Activated CD8-positive, alpha-beta memory T cell treated with anti-CD3 and anti-CD28 coated beads, Interleukin-2, amount 10 ng/mL, durations not matched to agents 7 days and 5 days (primary cell): ENCODE measurements at places on chromosomes 2 and 18. TPM values are rescaled to one million over a fixed set of nuclear protein-coding genes. Genes with fewer than 3 reads are reported as not detected.

ALPG gene
- not detected for total RNA-seq

- no peaks in the 10 kb centered on the region for H3K4me1 ChIP-seq
- peaks cover 7% of the 10 kb centered on the region for H3K27me3 ChIP-seq
- DNase-seq, result no peak
- H3K27ac ChIP-seq, result no peak overlapping the region
- no peaks in the 10 kb centered on the region for H3K36me3 ChIP-seq
- no peak overlapping the region for H3K4me3 ChIP-seq
Observed at GRCh38 chr2:206452242-206452641, 8.9 kb downstream of the ADAM23 start.

DNA sequence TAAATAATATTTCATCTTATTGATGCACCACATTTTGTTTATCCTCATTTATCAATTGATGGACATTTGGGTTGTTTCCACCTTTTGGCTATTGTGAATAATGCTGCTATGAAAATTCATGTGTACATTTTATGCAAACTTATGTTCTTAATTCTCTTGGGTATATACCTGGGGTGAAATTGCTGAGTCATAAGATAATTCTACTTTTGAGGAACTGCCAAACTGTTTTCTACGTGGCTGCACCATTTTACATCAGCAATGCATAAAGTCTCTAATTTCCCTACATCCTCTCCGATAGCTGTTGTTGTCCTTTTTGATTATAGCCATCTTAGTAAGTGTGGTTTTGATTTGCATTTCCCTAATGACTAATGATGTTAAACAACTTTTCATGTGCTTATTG, 116.5 kb upstream of the DLX2 start:
- no peaks in the 10 kb centered on the region for H3K36me3 ChIP-seq
- H3K4me3 ChIP-seq, result no peak overlapping the region
- peaks cover 18% of the 10 kb centered on the region for H3K4me1 ChIP-seq
- no peak for DNase-seq
- no peaks in the 10 kb centered on the region for H3K27me3 ChIP-seq

GRCh38 chr2:179825494-179825893, 35.9 kb downstream of the ZNF385B start:
- H3K27ac ChIP-seq, result no peak overlapping the region
- no peak overlapping the region for H3K4me3 ChIP-seq
- no peaks in the 10 kb centered on the region for H3K4me1 ChIP-seq
- H3K36me3 ChIP-seq, result no peaks in the 10 kb centered on the region
- peaks cover 8% of the 10 kb centered on the region for H3K27me3 ChIP-seq
- DNase-seq, result no peak

RIT2 gene
- not detected for total RNA-seq

C2orf80 gene
- not detected for total RNA-seq

SLC30A3 gene
- 0.38 TPM for total RNA-seq

- H3K27ac ChIP-seq, result no peak overlapping the region
- no peaks in the 10 kb centered on the region for H3K36me3 ChIP-seq
- no peaks in the 10 kb centered on the region for H3K4me1 ChIP-seq
- no peaks in the 10 kb centered on the region for H3K27me3 ChIP-seq
Observed at GRCh38 chr2:142688856-142689605, 188.4 kb upstream of the KYNU start.

GRCh38 chr2:84458551-84459017, 496 bp downstream of the SUCLG1 start:
- H3K36me3 ChIP-seq, result peaks cover 1% of the 10 kb centered on the region
- peak overlapping the region; percentile 88 for H3K27ac ChIP-seq
- peak overlapping the region; percentile 88 for H3K4me3 ChIP-seq
- peaks cover 41% of the 10 kb centered on the region for H3K4me1 ChIP-seq

COL5A2 gene
- total RNA-seq, result 1.0 TPM

REG1B gene
- not detected for total RNA-seq

- H3K27me3 ChIP-seq, result no peaks in the 10 kb centered on the region
- no peak overlapping the region for H3K27ac ChIP-seq
- peaks cover 3% of the 10 kb centered on the region for H3K36me3 ChIP-seq
Observed at GRCh38 chr2:28674062-28674712, 77.4 kb upstream of the PPP1CB start.

ARHGEF4 gene
- total RNA-seq, result 0.41 TPM

DNA sequence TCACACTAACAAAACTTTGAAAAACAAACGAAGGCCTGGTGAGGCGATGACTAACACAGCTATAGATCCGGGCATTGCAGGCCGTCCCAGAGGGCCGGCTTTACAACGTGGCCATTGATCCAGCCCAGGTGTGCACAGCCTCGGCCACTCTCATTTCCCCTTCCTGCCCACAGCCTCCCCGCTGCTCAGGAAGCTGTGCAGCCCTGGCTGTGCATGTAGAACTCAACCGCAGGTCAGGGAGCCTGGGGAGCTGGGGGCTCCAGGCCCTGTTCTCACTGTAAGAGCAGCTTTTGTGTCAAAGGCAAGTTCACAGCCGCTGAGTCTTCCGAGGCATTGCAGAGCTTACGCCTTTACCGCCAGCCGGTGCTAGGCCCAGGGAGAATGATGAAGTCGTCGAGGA, 87.2 kb downstream of the LONRF2 start:
- H3K27me3 ChIP-seq, result peaks cover 3% of the 10 kb centered on the region
- peak overlapping the region; percentile 5 for H3K27ac ChIP-seq
- H3K36me3 ChIP-seq, result no peaks in the 10 kb centered on the region
- H3K4me1 ChIP-seq, result peaks cover 14% of the 10 kb centered on the region

ADD2 gene
- 1.2 TPM for total RNA-seq

DNA sequence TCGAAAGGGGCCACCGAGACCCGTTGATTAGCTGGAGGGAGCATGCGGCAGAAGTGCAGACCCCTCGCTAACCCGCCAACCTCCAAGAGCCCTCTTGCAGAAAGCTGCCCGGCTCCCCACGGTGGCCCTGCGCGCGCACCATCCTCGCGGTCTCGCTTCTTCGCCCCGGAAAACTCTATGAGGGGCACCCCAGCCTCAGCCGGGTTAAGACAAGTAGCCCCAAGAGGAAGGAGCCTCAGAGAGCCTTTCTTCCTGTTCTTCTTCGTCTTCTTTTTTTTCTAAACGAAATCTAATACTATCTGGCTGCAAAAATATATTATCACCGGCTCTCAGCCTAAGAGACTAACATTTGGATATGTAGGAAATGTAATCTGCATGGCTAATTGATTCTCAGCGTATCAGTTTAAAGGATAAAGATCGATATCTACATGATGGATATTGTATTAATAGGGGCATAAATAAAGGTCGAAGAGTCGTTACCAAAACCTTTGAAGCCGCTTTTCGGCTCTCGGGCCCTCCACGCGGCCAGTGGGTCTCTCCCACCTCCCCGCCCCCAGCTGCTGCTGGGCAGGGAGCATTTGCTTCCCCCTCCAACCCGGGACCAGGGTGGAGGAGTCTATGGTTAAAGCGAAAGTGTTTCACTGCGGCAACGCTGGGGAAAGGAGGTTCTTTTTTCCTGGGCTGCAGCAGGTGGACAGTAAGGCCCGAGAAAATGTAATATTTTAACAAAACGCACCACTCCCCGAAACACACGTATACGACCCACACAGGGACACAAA, 6.1 kb upstream of the PAX3 start:
- H3K4me1 ChIP-seq, result peaks cover 19% of the 10 kb centered on the region
- H3K27ac ChIP-seq, result peak overlapping the region; percentile 30
- H3K27me3 ChIP-seq, result peaks cover 99% of the 10 kb centered on the region
- H3K4me3 ChIP-seq, result peak overlapping the region; percentile 53
- no peak for DNase-seq
- H3K36me3 ChIP-seq, result peaks cover 11% of the 10 kb centered on the region

DNA sequence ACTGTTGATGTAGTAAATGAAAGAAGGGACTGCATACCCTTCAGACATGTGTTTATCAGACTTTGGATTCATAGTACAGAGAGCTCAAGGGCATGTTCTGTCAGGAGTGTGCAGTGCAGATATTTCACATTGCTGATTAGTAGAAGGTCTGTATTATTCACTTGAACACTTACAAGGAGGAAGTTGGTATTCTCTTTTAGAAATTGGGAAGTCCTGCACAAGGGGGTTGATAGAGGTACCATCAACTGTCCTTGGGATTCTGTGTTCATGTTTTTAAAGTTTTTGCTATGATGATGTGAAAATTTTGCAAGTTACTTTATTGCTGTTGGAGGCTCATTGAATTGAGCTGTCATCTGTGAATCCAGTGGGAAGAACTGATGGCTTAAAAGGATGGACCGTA, 6.7 kb downstream of the PSMD1 start:
- H3K4me1 ChIP-seq, result peaks cover 46% of the 10 kb centered on the region
- H3K4me3 ChIP-seq, result no peak overlapping the region
- DNase-seq, result no peak
- no peaks in the 10 kb centered on the region for H3K27me3 ChIP-seq
- H3K27ac ChIP-seq, result no peak overlapping the region

DNA sequence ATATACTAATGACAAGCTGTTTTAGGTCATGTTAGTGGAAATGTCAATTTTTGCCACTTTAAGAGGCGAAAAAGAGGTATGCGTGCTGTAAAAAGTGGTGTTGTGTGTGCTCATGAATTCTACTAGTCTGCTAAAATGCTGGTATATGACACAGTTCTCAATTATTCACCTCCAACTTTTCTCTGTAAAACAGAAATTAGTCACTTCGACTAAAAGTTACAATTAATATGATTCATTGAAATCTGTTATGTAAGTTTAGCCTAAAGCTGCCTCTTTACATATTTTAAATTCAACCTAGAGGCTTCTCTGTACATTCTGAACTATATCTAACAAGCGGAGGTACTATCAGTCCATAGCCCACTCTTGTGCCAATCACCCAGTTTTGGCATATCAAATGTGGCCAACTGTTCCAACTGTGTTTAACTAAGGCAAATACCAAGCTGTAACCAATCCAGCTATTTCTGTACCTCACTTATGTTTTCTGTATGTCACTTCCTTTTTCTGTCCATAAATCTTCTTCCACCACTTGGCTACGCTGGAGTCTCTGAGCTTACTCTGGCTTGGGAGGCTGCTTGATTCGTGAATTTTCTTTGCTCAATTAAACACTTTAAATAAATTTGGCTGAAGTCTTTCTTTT, 20.8 kb downstream of the BAZ2B start:
- no peaks in the 10 kb centered on the region for H3K36me3 ChIP-seq
- no peak for DNase-seq
- H3K27me3 ChIP-seq, result no peaks in the 10 kb centered on the region

GPR55 gene
- 42.1 TPM for total RNA-seq

TUBB8B gene
- total RNA-seq, result not detected

DNA sequence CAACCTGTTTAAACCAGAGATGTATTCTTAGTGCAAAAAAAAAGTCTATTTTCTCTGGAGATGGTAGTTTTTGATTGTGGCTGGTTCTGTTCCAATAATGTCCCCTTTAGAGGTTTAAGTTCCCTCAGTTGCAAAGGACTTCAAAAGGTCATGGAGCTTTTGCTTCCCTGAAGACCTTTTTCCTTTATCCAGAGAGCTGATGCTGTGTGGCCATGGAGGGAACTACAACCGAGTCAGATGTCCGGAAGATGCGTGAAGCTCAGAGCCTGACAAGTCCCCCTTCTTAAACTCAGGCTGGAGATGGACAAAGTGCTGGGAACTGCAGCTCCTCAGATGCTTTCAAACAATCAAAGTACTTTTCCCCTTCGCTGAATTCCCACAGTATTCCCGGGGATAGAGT, 176.1 kb downstream of the TMEM18 start:
- H3K27ac ChIP-seq, result no peak overlapping the region
- H3K4me1 ChIP-seq, result no peaks in the 10 kb centered on the region
- DNase-seq, result no peak
- no peak overlapping the region for H3K4me3 ChIP-seq
- no peaks in the 10 kb centered on the region for H3K36me3 ChIP-seq

DNA sequence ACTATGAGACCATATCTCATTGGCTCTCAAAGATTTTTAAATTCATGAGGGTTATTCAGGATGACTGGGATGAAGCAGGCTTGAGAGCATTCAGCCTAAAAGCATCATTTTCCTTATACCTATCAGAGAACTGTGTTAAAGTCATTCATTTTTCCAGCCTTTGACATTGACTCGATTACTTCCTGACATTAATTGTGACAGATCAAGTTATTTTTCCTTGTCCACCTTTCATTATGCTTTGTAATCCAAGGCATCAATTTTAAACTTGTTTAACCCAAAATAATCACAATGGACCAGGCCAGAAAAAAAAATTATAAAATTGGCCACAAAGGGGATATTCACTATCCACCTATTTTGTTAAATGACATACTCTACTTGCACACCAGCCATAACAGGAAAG, 1606.8 kb upstream of the PIK3C3 start:
- no peaks in the 10 kb centered on the region for H3K4me1 ChIP-seq
- no peaks in the 10 kb centered on the region for H3K27me3 ChIP-seq
- H3K36me3 ChIP-seq, result no peaks in the 10 kb centered on the region
- H3K27ac ChIP-seq, result no peak overlapping the region

RASGRP3 gene
- total RNA-seq, result 22.9 TPM

RNF125 gene
- total RNA-seq, result 26.1 TPM
